AG04449 (cell line): ENCODE measurements at places on chromosomes 5 and 9.

DNA sequence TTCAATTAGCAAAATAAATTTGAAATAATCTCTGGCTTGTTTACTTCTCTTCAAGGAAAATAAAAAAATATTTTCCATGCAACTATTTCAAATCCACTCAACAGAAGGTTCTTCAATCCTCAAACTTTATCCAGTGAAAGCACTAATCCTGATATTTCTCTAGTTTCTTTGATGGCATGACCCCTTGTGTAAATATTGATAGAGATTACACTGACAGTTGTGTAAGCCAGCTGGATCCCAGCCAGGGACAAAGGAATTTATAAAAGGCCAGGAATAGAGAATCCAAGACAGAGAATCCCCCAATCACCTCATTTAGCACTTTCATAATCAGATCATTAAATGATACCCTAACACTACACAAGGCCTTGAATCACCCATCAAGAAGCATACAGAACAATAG lies 135.2 kb downstream of the GNA14 start:
- no peak for DNase-seq

- no peak for DNase-seq
Measured at GRCh38 chr5:129951039-129951438, 46.8 kb downstream of the CHSY3 start.

GRCh38 chr9:8252445-8252844 lies 452.9 kb upstream of the DMAC1 start:
- no peak for DNase-seq

- no peak for DNase-seq
Measured at GRCh38 chr5:143826951-143827444, 15.0 kb downstream of the HMHB1 start.

DNA sequence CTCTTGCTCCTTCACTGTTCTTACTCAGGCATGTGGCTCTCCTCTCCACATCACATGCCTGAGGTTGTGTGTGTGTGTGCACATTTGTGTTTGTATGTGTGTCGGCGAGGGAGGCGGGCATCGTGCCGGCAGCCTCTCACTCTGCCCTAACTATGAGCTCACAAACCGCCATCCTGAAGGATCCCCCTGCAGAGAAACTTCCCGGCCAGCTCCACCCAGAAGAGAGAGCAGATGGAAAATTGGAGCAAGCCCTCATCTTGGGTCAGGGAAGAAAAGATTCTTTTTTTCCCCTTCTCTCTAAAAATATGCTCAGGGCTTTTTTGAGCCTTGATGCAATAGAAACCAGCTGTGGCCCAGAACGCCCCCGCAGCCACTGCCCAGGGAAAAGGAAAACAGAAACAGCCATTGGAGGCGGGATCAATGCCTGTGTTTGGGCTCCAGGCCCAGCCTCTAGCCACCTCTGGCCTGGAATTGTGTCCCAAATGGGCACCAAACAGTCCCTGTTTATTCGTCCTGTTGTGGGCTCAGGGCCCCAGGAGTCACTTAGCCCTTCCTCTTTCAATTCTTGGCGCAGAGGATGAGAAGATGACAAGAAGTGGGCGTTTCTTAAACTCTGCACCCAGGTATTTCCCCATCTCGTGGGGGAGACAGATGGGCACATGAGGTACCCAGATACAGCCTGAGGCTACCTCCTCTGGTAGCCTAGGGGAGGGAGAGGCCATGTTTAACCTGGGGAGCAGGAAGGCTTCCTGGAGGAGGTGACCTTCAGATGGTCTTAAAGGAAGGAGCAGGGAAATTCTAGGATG lies 151.5 kb downstream of the RGS3 start:
- no peak for DNase-seq

DNA sequence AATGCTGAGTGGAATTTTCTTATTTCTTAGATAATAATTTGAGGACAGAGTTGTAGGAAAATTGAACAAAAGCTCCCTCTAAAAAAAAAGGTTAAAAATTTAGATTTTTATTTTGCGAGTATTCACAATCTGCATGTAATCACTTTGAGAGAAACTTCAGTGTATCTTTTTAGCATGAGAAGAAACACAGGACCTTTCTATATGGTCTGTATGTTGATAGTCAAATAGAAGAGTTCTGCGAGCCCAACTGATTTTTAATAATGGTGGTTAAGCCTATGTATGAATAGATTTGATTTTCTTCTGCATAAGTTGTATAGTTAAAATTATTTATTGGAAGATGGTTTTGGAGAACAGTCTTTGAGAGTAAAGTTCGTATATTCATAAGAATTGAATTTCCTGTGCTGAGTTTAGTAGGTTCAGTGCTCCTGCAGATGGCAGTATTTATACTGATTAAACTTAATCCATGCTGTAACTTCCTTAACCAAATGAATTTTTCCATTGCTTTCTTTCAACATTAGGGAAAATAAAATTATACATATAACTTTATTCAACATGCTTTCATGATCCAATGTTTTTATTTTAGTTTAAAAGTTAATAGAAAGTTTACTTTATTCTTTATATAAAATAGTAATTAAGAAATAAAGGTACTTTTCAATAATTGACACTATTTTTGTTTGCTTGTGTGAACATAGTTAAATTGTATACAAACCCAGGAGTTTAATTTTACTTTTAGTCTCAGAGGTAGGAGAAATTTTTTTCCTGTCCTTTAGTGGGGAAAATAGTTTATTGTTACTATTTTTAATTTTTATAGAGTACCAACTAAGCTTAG lies 19.6 kb downstream of the TCERG1 start:
- no peak for DNase-seq

GRCh38 chr5:10461904-10462555 lies 20.4 kb downstream of the ROPN1L start:
- no peak for DNase-seq
